Adipose tissue (tissue), 3 donors: ENCODE measurements at places on chromosomes 4 and X. TPM values are rescaled to one million over a fixed set of nuclear protein-coding genes. Genes with fewer than 3 reads are reported as not detected.

The PITX2 gene
- polyA plus RNA-seq, result 0.12 TPM

The CFP gene
- polyA plus RNA-seq, result 7.3 TPM

The PAGE2B gene
- not detected for polyA plus RNA-seq

The EDA2R gene
- 0.18 TPM for polyA plus RNA-seq

The UGT2B15 gene
- polyA plus RNA-seq, result 2.1 TPM

The CYTL1 gene
- 0.22 TPM for polyA plus RNA-seq
